GM04503 (cell line): ENCODE measurements at places on chromosomes 11 and 22.

DNA sequence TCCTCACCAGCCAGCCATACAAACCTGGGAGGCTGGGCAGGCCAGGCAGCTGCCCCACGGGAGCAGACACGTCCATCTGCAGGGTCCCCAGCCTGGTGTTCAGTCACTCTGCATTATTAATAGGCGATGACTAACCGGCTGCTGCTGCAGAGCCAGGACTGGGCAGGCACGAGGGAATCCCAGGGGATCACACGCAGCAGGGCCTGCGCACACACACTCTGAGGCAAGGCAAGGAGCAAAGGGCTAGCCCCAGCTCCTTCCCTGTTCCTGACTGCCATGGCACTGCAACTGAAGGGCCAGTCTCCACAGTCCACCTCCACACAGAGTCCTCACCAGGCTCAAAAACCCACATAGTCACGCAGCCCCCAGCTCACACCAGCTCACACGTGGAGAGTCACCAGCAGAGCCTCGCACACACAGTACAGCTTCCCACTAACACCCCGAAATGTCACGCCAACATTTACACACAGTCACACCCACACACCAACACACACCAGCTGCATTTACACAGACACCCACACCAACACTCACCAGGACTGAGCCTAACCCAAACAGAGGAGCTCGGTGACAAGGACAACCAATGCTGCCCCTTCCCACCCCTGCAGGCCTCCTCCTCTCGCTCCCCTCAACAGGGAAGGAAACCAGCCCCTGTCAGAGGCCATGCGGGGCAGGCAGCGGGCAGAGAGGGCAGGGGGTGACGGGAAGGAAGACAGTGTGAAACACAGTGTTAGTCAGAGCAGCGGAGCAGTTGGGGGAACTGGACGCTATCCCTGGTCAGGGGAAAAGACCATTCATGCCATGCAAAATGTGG lies 47.3 kb downstream of the NRXN2 start:
- peak; percentile 68 for DNase-seq

- no peak for DNase-seq
Observed at GRCh38 chr22:47309476-47309875, 547.0 kb downstream of the TBC1D22A start.

- no peak for DNase-seq
Observed at GRCh38 chr11:23405350-23405937, 545.2 kb upstream of the CCDC179 start.

DNA sequence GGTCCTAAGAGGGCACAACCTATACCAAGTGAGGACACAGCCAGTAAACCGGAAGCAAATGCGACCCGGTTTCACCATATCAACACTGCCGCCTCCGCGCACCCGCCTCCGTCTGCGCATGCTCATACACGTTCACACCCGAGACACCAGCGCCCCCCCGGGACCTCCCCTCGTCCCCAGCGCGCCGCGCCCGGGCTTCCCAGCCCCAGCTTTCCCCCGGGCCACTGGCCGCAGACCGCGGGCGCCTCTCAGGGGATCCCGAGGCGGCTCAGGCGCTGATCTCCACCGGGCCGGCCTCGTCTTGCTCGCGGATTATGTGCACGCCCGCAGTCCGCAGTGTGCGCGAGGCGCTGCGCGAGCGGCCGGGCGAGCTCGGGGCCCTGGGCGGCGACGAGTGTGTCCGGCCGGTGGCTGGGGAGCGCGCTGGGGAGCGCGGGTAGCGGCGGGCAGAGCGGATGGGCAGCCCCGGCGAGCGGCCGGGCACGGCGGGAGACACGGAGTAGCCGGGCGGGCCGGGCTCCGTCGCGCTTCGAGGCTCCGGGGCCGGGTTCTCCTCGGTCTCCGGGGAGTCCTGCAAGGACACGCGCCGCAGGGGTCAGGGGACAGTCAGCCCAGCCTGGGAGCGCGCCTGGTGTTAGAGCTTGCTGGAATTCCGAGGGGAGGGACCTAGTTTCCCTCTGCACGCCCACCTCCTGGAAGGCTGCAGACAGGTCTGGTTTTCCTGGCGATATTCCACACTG lies 2.0 kb downstream of the HEPN1 start:
- DNase-seq = no peak

DNA sequence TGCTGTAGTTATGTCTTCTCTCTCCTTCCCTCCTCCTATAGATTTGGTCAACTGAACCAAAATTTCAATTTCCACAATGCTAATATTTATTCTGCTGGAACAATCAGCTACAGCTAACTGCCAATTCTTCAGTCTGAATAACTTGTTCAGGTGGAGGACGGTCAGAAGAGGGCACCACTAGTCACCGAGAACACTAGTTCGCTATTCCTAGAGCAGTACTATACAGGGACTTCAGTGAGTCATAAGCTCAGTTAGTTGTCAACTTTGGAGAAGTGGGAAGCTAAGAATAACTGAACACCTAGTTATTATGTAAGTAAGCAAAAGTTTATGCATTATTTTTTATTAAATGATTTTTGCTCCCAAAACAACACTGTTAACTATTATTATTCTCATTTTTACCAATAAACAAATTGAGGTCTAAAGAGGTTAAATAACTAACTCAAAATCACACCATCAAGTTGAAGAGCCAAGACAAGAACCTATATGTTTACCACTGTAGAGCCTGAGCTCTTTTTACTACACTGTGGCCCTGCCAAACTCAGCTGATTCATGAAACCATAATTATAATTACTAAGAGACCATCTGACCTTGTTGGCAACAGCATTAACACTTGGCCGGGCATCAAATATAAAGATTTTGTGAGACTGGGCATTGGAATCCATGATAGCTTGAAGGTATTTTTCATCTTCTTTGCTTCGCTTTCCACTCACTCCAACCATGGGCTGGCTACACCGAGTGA lies 59.0 kb downstream of the CEP57 start:
- peak; percentile 42 for DNase-seq

GRCh38 chr11:129214710-129215295 lies 22.7 kb upstream of the ARHGAP32 start:
- DNase-seq = no peak

DNA sequence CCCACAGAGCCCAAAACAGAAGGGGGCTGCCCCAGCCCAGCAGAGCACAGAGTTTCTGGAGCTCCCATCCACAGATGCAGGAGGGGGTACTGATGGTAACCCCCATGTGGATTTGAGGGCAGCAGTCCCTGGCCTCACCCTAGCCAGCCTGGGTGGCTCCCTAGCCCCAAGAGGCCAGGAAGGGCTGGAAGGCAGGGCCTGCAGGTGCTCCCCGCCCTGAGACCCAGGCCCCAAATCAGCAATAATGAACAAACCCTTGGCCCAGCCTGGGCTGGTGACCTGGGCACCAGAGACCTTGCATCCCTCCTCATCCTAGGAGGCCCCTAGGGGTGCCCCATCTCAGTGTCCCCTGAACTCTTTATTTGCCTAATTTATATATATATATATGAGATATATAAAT lies 61.6 kb downstream of the MORC2 start:
- DNase-seq = no peak

- DNase-seq = no peak
Observed at GRCh38 chr11:118924591-118925585, 838 bp downstream of the BCL9L start.

DNA sequence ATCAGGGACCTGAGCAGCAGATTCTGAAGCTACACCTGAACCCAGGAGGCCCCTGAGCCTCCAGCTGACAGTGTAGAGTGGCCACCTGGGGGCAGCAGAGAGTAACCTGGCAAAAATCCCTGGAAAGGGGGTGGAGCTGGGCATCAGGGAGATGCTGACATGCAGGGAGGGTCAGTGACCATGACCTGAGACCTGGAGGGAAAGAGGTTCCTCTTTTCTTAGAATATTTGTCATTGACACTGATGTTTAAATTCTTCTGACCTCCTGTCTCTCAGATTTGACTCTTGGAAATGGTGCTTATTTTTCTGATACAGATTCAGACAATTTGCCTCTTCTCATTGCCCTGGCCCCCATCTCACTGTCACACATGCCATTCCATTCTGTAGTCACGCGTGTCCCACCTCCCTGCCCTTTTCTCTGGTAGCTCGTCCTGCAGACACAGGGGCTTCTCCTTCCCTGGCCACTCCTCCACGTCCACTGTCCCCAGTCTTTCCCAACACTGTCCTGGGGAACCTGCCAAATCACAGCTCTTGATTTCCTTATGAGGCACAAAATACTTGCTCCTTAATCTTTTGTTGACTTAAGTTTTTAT lies 117.2 kb upstream of the IGLL5 start:
- no peak for DNase-seq

- no peak for DNase-seq
Observed at GRCh38 chr11:87315229-87315628, 277.5 kb downstream of the TMEM135 start.

DNA sequence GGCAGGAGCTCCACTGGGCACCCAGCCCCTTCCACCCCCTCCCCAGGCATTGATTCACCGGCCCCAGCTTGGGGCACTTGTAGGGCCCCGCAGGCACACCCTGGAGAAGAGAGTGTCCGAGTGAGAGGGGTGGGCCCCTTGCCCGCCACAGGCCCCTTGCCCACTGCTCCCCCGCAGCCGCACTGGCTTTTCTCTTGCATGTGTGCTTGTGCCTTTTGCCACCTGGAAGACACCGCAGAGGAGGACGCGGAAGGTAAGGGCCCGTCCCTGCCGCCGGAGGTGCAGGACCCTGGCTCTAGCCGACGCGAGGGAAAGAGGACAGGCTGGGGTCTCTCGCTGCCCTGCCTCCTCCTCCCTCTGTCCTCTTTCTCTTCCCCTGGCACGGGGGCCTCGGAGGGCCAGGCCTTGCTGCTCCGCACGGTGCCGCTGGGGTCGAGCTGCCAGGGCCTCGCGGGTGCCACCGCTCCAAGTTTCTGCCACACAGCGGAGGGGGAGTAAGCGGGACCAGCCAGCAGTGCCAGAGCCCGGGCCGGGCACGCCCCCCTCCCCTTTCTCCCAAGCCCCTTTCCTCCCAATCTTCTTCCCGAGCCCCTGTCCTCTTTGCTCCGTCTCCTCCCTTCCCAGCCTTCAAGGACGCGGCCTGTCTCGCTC lies 9.5 kb downstream of the TNNT3 start:
- no peak for DNase-seq

- no peak for DNase-seq
Observed at GRCh38 chr11:85945788-85946187, 90.6 kb downstream of the CCDC83 start.

- DNase-seq = no peak
Observed at GRCh38 chr22:45321827-45322226, 12.1 kb downstream of the FAM118A start.

DNA sequence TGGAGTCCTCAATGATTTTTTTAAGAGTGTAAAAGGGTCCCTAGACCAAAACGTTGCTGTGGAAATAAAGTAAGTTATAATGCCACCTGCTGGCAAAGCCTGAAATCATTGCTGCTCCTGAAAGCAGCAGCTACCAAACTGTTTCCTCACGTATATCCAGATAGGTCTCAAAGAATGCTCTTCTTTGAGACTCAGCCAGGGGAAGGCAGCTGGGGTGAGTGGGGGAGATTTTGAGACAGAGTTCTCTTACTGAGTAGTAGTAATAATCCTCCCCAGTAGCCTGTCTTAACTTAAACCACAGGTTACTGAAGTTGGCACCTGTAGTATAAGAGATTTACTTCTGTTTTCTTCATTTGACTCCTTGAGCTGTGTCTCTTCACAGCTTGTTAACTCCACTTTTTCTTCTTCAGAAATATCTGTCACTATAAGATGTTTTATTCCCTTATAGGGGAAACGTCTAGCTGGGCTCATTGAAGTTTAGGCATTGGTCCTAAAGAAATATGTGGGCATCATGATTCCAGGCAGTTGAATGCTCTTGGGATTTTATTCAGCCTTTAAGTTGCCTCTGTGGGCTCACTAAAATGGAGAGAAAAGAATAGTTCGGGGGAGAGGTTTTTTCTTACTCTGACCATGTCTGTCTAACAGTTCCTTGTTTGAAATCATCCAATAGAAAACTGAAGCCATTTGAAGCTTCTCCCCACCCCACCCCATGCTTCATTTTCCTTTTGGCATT lies 77.9 kb downstream of the BTBD10 start:
- no peak for DNase-seq

- no peak for DNase-seq
Observed at GRCh38 chr11:63132985-63133775, 10.8 kb downstream of the SLC22A24 start.

GRCh38 chr11:82261367-82261766 lies 472.3 kb downstream of the FAM181B start:
- no peak for DNase-seq

DNA sequence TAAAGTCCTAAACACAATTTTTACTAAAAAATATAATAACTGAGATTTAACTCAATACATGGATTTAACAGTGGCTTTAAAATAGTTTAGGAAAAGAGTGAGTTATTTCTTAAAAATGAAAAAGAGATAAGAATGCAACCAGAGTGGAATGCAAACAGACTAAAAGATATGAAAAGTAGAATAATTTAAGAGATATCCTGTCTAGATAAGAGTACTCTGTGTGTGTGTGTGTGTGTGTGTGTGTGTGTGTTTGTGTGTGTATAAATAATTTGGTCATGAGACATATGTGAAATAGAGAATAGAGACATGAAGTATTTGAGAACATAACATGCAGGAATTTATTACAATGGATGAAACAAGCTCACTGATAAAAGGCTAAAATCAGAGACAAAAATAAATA lies 986.9 kb upstream of the CHORDC1 start:
- no peak for DNase-seq

DNA sequence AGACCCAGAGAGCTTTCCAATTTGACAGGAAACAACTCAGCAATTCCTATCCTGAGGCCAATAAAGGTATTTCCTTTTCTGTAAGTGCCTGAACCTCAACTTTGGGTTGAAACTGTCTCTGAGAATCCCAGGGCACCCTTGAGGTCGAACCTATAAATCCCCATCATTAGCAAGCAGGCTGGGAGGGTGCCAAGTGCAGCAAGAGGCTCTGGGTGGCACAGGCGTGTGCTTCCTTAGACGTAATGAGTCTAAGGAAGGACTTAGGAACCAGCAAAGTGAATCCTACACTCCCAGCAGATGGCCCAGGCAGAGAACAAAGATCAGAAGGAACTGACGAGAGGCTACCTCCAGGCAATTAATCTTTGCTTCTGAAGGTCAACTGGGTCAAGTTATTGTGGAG lies 234.3 kb upstream of the NARS2 start:
- DNase-seq = no peak

- no peak for DNase-seq
Observed at GRCh38 chr11:23674866-23675265, 814.6 kb upstream of the CCDC179 start.

GRCh38 chr11:76663486-76663810 lies 7.1 kb downstream of the LRRC32 start:
- no peak for DNase-seq

GRCh38 chr11:119615003-119615881 lies 113.8 kb downstream of the NECTIN1 start:
- DNase-seq = no peak

- peak; percentile 6 for DNase-seq
Observed at GRCh38 chr11:47715082-47715669, at the start of gene AGBL2. Gene AGBL2 (minus strand): TSS chr11:47715369. CDS start chr11:47714650, 719 bp downstream.

DNA sequence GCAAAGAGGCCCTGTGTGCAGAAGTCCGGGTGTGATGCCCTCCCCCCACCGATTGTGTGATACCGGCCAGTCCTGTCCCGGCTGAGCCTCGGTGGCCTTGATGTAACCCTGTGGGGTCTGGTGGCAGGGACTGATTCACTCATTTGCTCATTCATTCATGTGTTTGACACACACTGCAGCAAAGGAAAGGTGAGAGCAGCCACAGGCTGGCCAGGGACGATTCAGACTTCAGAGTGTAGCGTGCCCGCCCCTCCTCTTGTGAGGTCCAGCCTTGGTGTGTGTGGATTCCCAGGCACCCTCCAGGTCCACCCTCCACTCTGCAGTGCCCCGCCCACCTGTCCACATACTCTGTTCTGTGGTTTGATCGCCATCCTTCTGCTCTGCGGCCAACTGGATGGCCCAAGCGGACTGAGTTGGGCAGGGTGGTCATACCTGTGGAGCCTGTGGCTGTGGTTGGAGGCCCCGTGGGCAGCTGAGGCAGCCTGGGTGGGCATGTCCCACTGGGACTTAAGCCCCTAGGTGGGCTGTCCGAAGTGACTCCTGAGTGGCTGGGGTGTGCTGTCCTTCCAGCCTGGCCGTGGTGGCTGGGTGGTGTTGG lies 58.0 kb upstream of the CCDC188 start:
- no peak for DNase-seq
